ENCODE measurements at places on chromosomes 4 and X.

- DNase-seq, result peak; percentile 91
These were observed 2062.9 kb downstream of the ARAP2 start for GRCh38 chr4:34181311-34181841.

GRCh38 chrX:13646154-13646549, 6.8 kb upstream of the TCEANC start:
- DNase-seq, result peak; percentile 65

DNA sequence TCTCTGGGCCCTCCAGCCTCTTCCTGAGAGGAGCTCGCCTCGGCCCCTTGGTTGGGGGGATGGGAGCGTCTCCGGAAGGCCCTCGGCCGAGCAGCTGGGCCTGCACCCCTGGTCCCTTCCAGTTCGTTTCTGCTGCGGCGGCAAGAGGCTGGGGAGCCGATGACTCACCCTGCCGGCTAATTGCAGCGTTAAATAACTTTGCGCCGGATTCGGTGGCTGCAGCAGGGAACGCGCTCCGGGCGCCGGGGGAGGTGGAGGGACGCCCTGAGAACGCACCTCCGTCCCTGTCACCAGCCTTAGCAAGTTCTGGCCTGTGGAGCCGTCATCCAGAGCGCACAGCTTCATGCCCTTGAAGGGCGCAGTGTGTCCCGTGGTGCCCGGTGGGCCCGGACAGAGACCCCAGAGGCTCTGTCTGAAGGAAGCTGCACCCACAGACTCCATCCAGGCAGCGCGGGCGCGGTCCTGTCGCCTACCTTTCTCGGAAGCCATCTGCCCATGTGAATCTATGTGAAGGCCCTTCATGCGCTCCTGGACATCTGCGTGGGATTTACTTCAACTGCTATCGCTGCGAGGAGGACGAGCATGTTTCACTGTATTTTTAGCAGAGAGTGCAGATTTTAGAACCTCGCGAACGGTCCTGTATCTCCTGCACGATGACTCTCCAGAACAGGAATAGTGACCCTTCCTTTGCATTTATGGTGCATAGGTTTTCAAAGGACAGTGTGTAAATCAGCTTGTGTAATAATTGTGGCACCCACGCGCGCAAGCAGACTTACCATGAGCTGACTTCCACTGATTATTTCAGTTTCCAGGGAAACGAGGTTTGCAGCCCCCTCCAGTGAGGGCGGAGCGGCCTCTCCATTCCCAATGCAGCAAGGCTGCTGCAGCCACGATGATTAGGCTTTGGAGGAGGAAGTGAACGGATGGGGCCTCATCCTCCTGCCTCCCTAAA, 1.7 kb upstream of the TMEM271 start:
- DNase-seq, result no peak

GRCh38 chrX:40434443-40434842, 146.3 kb upstream of the ATP6AP2 start:
- no peak for DNase-seq

DNA sequence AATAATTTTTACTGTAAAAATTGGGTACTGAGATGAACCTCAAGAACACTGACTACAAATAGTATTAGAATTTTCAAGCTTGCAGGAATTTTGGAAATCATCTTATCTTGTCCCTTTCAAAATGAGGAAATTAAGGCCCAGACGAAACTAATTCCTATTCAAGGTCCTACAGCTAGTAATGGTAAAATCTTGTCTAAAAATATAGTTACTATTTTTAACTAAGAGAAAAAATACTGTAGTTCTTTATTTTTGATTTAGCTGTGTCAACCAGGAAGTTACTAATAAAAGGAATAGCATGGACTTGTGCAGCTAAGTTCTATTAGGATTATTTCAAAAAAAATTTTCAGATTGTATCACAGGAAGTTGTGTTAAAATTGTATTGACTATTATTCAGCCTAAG, 12.7 kb downstream of the PRIMPOL start:
- DNase-seq, result no peak
